ENCODE measurements at places on chromosomes 3 and 15. TPM values are rescaled to one million over a fixed set of nuclear protein-coding genes. Genes with fewer than 3 reads are reported as not detected.

POPDC2 gene
- total RNA-seq, result 6.6 TPM

DNA sequence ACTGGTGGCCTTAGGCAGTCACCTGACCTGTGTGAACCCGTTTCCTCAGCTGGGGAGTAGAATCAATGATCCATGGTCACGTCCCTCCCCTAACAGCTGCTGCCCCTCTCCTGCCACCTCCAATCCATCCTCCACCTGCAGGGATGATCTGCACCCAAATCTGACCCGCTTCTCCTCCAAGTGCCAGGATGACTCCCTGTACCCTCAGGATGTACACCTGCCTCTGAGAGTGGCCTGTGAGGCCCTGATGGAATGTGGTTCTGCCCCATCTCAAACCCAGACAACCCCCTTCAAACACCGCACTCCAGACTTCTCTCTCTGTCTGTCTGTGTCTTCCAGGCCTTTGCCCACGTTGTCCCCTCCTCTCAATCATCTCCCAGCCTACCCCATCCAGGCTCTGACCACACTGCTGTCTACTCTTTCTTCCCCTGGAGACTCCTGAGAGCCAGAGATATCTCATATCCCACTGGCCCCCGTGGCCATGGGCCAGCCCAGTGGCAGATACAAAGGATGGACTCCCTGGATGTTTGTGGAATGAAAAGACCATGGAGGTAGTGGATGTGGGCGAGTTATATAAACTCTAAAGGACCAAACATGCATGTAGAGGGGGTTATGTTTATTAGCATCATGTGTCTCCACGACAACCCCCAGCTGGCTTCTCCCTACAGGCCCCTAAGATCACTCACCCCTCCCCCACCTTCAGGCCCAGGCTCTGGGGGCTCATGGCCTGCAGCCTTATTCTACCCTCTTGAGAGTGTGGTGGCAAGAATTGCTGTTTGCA lies 84.9 kb downstream of the SMAD6 start:
- H3K4me1 ChIP-seq, result no peaks in the 10 kb centered on the region
- H3K27ac ChIP-seq, result no peak overlapping the region
- H3K36me3 ChIP-seq, result no peaks in the 10 kb centered on the region
- H3K4me3 ChIP-seq, result no peak overlapping the region
- no peak for DNase-seq
- H3K27me3 ChIP-seq, result no peaks in the 10 kb centered on the region

GRCh38 chr3:68135067-68135466 lies 480.7 kb upstream of the SUCLG2 start:
- peaks cover 2% of the 10 kb centered on the region for H3K36me3 ChIP-seq
- no peak overlapping the region for H3K4me3 ChIP-seq
- H3K27me3 ChIP-seq, result no peaks in the 10 kb centered on the region
- peak overlapping the region; percentile 7 for H3K27ac ChIP-seq

C3orf80 gene
- 0.09 TPM for total RNA-seq

GRCh38 chr3:195078891-195079440 lies 192.0 kb downstream of the XXYLT1 start:
- no peak overlapping the region for H3K27ac ChIP-seq
- H3K36me3 ChIP-seq, result no peaks in the 10 kb centered on the region

SCAANT1 gene
- total RNA-seq, result not detected
